ENCODE measurements at places on chromosomes 7 and 10.

GRCh38 chr10:78604286-78604685, 464.5 kb upstream of the ZMIZ1 start:
- no peak for DNase-seq

- no peak for DNase-seq
Measured at GRCh38 chr10:33112831-33113455, 154.9 kb upstream of the ITGB1 start.

DNA sequence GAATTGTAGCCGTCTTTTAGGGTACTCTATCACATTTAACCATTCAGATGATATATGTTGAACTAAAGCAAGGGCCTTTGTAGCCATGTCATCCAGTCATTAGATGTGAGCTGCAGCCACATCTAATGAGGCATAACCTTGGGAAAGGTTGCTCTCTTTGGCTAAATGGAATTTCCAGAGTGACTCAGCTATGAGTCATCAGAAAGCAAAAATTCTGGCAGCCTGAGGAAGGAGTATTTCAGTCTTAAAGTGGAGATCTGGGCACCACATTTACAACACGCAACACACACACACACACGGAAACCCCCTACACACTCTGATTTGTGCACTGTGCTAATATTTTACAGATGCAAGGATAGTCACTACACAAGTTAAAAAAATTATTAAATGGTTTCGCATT, 176.9 kb upstream of the ZWINT start:
- DNase-seq = no peak

- DNase-seq = no peak
Measured at GRCh38 chr10:21036757-21037156, 139.6 kb upstream of the NEBL start.

DNA sequence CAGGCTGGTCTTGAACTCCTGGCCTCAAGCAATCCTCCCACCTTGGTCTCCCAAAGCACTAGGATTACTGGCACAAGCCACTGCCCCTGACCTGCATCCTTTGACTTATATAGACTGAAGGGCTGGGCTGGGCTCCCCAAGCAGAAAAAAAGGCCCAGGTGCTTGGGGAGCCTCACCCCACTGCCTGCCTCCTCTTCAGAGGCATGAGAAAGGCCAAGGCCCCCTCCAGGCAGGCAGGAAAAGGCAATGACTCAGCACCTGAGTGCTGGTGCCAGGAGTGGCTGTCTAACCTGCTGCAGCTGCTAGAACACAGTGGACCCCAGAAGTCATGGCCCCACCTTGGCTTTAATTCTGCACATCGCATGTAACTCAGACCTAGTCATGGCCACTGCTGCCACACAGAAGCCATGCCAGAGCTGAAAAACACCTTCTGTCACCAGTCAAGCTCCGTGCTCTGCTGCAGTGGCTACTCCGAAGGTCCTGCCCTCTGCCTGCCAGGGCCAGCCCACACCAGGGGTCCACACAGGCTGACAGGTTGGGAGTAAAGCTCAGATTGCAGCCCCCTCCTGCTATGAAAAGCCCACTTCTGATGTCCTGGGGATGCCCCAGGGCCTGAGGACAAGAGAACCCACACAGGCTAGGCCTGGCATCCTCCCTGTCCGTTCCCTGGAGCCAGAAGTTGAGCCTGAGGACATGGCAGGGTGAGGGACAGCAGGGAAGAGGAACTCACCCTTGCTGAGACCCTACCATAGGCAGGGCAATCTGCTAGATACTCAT, 48.5 kb downstream of the GRID1 start:
- DNase-seq = peak; percentile 35

DNA sequence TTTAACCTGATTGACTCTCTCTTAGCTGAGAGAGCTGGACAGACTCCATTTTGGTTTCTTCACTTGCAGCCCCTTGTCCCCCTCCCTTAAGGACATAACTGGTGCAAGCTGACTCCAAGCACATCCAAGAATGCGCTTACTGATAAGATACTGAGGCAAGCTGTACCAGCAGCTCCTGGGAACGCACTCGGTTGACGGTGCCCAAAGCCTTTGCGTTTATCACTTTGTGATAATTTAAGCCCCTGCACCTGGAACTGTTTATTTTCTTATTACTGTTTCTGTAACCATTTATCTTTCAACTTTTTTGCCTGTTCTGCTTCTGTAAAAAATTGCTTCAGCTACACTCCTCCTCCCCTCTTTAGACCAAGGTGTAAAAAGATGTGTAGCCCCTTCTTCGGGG, 8.5 kb downstream of the AKR1B15 start:
- DNase-seq = no peak

DNA sequence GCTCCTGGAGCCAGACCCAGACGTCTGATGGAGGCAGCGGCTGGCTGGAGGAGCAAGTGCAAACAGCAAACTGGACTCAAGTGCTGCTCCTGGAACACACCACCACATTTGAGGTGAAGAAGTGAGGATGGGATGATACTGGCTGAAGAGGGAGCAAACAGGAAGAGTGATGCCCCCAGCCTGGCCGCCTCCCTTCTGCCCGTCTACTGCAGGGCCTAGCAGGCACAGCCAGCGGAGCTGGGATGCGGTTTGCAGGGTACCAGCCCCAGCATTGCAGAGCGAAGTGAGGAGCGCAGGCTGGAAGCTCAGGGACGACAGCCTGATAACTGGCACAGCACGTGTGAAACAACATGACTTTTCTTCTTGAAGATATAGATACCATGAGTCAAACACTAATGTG, 111.8 kb upstream of the ZNF32 start:
- DNase-seq = no peak

DNA sequence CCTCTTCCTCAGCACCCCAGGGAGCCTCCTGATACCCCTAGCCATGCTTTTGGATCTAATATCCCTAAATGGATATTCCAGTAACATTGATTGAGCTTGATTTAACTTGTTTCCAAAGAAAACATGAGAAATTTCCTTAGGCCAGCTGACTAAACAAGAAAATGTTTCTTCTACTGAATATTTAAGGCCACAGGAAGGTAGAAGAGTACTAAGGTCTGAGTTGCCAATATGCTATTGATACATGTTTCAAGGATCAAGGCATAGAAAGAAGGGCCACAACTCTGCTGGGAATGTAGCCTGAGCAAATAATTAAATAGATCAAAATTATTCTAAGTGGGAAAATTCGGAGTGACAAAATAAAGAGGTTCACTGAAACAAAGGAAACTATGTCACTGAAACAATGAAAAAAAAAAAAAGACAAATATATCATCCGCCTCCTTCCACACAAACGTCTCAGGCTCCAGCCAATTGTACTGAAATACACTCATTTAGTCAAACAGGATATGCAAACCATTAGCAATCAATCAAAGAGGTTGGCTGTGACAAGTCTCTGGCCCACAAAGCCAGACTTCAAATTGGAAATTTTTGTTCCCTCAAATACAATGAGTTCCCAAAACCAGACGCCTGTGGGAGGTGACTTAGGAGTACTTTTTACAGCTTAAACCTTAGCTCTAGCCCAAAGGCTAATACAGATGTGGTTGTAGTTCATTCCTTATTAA, 396.2 kb downstream of the HTR7 start:
- DNase-seq = no peak

- no peak for DNase-seq
Measured at GRCh38 chr7:650339-651031, 76.0 kb upstream of the DNAAF5 start.

- DNase-seq = no peak
Measured at GRCh38 chr7:100865372-100865911, 1.7 kb upstream of the TRIP6 start.

DNA sequence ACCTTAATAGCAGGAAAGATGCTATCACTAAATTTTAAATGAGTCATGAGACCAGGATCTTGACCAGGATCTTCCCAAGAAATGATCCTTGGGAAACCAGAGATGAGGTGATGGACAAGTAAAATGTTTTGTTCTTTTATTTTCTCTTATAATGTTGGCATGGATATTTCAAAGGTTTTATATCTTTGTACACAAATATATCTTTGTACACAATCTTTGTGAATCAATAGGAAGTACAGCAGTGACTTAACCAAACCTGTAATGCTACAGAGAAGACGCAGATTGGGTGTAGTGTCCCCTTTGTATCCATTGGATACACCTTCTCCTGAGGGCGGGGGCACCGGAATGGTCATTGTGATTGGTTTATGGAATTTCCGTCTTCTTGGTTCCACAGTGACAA, 180.1 kb upstream of the CCDC6 start:
- DNase-seq = no peak

DNA sequence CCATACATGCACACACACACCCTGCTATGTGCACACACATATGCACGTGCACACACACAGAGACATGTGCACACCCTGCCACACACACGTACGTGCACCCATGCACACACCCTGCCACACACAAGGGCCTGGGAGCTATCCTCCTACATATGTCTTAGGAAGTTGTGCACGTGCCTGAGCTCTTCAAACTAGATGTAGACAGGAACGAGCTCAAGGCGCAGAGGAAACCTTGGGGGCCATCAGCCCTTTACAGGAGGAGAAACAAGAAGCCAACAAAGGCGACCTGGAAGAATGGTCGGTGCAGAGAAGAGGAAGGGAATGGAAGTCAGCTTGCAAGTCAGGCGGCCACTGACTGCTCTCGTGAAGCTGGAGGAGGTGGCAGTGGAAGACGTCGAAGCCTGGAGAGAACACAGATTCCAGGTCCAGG, 58.7 kb downstream of the AOC1 start:
- DNase-seq = no peak

DNA sequence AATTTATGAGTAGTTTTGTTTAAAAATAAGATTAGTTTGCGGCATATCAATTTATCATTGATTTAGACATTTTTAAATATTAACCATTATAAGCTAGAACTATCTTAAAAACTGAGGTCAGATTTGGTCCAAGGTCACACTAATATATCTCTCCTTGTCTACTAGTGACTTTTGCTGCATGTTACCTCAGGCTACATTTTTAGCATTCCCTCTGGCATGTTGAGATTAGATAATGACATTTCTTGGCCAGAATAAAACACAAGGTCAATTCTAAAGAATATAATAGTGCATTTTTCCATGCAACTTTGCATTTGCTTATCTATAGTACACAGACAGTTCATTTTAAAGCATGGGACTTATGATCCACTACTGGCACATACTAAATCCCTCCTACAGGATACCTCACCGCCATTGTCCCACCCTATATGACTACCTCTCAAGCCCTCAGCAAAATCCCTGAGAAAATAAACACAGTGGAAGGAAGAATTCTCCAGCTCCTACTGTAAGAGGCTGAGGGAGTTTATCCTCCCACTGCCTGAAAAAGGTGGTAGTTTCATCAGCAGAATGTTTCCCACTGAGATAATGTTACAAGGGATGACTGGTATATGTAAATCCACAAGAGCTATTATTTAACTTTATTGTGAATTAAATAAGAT, 816.4 kb downstream of the GRM8 start:
- DNase-seq = no peak

GRCh38 chr7:3835109-3835508, 534.1 kb downstream of the SDK1 start:
- no peak for DNase-seq

DNA sequence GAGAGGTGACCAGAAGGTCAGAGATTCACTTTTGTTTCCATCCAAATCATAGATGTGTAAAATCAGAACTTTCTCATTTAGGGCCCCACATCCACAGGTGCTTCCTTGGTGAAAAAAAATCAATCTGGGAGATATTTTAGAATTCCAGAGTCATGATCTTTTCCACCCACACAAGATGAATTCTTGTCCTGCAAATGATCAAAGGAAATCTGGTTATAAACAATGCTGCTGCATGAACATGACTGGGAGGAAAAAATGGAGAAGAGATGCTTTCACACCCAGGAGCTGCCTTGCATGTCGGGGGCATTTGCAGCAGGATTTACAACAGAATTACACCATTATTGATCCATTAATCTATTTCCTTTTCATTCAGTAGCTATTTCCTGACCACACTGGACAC, 106.5 kb upstream of the TMEM72 start:
- no peak for DNase-seq

- no peak for DNase-seq
Measured at GRCh38 chr10:15043674-15044073, at the start of gene OLAH. Gene OLAH (plus strand): TSS chr10:15043943. CDS start chr10:15047289, 3,346 bp downstream.

DNA sequence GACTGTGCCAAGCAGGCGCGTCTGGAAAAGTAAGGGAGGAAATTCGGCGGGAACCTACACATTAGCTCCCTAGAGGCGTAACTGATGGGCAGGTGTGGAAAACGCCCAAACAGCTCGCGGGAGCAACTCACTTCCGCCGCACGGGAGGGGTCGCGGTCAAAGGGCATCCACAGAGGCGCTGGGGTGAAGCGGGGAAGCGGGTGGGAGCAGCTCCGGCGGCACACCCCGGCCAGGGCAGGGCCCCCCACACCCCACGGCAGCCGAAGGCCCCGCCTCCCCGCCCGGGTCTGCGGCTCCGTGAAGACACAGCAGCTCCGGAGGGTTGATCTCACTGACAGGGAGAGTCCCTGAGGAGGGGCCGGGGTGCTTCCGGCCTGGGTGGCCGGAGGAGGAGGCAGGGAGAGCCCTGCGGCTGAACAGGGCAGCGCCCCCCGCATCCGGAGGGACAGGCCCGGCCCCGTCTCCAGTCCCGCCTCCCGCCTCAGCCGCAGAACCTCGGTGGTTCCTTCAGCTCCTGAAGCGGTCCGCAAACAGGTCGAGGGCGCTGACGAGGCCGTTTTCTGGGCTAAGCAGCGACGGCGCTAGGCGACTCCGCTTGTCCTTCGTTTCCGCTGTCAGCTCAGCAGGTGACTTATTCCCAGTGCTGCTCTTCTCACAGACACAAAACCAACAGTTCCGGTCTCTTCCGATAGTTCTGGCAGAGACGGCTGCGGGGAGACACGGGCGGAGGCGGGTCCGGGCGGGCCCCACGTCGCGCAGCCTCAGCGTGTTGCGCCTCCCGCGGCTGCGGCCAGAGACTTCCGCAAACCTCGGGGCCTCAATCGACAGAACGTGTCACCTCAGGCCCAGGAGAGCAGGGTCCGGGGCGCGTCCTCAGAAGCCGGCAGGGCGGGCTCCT, 276.1 kb downstream of the DNAJB6 start:
- peak; percentile 46 for DNase-seq

DNA sequence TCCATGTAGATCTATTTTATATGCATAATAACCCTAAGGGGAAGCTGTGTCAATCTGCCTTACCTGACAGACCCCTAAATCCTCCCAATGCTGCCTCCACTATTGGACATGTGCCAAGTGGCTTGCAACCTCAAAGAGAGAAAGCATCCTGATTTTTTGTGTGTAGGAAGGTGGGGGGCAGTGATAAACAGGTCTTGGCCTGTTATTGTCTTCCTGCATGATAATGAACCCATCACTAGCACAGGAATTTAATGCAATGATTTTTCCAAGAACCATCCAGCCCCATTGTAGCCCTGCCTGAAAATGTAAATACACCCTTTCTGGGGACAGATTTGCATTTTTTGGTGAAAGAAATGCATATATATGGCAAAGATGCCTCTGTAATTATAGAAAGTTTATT, 850.2 kb downstream of the LRMDA start:
- no peak for DNase-seq

DNA sequence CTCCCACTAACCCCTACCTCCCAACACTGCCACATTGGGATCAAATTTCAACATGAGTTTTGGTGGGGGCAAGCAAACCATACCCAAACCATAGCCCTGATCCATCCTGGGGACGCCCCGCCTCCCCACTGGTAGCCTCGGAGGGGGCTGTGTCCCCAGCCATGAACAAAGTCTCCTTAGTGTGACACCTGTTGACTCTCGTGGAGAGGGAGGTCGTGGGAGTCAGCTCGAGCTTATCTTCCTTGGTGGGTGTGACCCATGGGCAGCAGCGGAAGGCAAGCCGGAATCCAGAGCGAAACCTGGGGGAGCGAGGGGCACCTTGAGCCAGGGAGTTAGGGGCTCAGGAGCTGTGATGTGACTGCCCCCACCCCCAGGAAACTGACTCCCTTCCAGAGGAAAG, 11.9 kb downstream of the TACR2 start:
- DNase-seq = no peak
